ENCODE measurements at places on chromosomes 2 and 18.

- no peak for DNase-seq
Observed at GRCh38 chr2:117794668-117795067, 19.8 kb upstream of the DDX18 start.

- no peak for DNase-seq
Observed at GRCh38 chr2:128421286-128421685, 102.6 kb upstream of the HS6ST1 start.

GRCh38 chr18:68727506-68727905 is 12.6 kb upstream of the TMX3 start:
- DNase-seq, result no peak

- DNase-seq, result no peak
Observed at GRCh38 chr18:69447886-69448285, 47.2 kb downstream of the DOK6 start.

- DNase-seq, result no peak
Observed at GRCh38 chr2:181234487-181234891, 222.7 kb upstream of the ITGA4 start.

DNA sequence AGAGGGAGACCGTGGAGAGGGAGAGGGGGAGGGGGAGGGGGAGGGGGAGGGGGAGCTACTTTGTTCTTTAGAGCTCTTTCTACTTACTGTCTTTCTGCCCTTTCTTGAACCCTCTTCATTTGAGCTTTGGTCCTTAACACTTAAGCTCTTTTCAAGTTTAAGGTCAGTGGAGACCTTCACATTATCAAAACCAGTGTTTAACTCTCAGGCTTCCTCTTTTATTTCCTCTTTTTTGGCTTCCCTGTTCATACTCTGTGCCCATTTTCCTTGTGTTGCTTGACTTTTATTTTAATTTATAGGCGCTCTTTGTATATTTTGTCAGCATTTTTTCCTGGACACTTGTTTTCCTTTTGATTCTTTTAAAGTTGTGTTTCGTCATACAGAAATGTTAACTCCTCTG is 37.1 kb downstream of the ACSL3 start:
- no peak for DNase-seq

- no peak for DNase-seq
Observed at GRCh38 chr18:40695526-40695925, 1259.5 kb upstream of the PIK3C3 start.

- no peak for DNase-seq
Observed at GRCh38 chr2:48915884-48916283, 160.4 kb upstream of the LHCGR start.
